T-helper 9 cell (primary cell): ENCODE measurements at places on chromosomes 1 and 21.
A peak's percentile ranks its signal among the peaks of the same experiment; 100 is the strongest.

GRCh38 chr1:88079036-88079435, 605.0 kb upstream of the PKN2 start:
- no peak for DNase-seq

DNA sequence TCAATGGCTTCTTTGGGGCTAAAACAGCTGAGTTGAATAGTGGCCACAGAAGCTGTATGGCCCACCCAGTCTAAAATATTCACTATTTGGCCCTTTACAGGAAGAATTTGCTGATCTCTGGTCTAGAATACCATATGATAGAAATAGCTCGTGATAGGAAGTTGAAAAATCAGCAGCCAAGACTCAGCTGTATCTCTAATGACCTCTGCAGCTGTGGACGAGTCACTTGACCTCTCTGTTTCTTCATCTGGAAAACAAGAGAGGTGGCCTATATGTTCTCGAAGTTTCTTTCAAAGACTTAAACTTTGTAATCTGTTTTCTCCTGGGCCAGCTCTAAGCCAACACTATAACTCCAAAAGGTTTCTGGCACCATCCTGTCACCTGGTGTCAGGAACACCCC, 129.2 kb downstream of the ZBTB18 start:
- no peak for DNase-seq

DNA sequence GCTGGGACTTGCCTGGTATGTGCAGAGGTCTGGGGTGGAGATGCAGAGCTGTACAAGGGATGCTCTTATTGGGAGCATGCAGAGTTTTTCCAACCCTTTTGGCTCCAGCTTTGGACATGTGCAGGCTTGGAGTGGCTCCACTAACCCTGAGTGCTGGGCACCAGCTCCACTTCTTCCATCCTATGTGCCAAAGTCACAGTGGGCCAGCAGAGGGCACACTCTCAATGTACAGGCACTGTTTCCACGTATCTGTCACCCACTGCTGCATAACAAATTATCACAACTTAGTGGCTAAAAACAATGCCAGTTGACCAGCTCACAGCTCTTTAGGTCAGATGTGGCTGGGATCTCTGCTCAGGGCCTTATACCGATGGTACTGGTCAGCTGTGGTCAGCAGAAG, 631.8 kb downstream of the AJAP1 start:
- peak; percentile 16 for DNase-seq

DNA sequence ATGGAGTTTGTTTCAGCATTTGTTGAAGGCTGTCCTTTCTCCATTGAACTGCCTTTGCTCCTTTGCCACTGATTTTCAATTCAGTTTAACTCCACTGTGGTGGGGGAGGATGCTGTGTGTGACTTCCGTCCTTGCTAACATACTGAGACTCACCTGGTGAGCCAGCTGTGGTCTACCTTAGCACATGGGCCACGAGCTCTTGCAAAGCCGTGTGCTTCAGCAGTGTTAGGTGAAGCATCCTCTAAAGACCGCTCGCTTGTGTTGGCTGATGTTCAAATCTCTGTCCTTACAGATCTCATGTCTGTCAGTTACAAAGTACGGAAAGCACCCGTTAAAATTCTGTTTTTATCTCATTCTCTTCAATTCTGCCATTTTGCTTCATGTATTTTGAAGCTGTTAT, 3.6 kb upstream of the SPATC1L start:
- DNase-seq: no peak

DNA sequence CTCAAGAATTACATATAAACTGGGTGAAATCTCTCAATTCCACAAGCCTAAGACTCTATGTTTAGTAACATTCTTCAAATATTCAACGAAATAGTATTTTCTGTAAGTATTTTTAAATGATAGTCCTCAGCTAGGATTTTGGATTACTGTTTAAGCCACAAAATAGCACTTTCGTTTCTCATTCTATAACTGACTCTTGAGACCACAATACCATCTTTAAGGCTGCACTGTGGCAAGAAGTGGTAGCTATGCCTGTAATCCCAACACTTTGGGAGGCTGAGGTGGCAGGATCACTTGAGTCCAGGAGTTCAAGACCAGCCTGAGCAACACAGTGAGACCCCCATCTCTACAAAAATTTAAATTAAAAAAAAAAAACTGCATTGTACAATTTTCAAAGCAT, 126.7 kb downstream of the CDC42BPA start:
- DNase-seq: no peak

- no peak for DNase-seq
These were observed at the start of gene CFAP141 for GRCh38 chr1:154206196-154206595. Gene CFAP141, minus strand, starts transcription at chr1:154206333. Its CDS starts 26 bp downstream, at chr1:154206307.

DNA sequence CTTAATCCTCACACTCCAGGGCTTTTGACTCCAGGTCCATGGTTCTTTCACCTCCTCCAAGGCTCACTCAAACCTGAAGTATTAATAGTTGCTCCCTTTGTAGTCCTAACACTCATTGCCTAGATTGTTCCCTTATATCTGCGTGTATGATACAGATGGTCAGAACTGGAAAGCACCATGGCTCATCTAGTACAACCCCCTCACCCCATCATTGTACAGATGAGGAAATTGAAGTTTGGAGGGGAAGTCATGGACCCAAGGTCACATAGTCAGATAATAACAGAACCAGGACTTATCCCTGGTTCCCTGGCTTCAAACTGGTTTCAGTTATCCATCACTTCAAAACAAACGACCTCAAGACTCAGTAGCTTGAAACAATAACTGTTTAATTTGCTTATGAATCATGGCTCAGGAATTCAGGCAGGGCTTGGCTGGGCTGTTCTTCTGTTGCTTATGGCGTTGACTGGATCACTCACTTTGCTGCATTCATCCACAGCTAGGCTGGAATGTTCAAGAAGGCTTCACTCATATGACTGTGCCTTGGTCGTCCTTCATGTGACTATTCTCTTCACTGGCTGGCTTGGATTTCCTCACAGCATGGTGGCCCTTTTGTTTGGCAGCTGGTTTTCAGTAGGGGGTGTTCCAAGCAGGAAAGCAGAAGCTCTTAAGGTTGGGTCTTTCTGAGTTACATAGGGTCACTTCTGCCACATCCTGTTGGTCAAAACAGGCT, 5.0 kb downstream of the NOS1AP start:
- no peak for DNase-seq

DNA sequence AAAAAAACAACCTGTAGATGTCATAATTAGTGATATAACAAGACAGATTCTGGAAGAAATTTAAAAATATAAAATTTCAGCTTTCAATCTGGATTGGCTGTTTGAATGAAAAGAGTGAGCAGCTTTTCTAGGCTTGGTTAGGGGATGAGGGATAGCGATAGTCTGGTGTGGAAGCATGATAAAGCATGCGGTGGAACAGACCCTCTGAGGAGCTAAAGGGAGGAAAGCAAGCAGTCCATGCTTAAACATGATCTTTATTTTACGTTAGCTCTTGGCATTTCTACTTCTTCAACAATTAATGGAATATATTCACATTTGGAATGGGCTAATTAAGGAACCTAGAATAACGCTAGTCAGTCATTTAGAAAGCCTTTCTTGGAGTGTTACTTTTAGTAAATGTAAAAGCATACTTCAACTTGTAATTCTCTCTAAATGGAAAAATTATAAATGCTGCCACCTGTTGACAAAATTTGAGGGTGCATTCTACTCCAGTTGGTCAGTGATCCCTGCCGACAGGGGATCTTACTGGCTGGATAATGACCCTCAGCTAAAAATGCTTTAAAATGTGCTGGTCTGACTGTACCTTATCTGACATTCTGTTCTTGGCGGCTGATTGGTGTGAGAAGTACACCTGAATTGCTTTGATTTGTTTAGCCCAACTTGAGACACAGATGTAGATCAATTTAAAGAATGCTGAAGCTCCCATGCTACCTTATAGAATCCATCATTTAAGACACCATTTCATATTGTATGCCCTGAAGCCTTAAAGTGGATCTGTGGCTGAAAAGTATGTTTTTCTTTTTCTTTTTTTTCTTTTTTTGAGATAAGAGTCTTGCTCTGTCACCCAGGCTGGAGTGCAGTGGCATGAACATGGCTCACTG, 61.2 kb downstream of the AK4 start:
- no peak for DNase-seq

DNA sequence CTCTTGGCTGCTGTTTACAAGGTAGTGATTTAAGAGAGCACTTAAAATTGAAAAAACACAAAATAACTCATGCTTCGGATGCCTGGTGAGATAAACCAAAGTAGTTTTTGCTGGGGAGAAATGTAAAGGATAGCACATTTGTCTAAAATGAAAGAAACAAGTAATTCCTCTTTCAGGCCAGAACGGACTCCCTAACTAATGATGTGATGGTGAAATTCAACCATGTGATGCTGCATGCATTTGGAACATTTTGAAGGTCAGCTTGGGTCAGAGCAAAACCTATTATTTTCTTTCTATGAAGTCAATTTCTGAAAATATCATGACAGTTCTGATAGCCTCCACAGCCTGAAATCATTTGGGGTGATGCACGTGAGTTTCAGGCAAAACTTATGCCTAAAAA, 27.6 kb downstream of the NMNAT2 start:
- no peak for DNase-seq

DNA sequence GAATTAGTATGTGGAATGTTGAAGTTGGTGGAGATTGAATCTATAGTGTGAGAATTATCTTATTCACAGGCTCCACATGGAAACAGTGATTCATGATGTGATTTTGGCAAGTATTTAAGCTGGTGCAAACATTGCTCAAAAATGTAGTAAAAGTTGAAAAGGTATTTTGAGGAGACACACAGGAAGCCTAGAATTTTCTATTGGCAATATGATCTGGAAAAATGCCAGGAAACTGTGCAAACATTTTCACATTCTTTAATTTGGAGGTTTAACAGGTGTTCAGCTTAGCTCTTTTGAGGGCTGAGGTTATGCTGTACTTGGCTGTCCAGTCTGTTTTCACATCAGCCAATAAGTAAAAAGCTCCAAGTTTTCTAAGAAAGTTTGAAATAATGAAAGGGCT, 327.3 kb downstream of the RWDD3 start:
- DNase-seq: no peak

- DNase-seq: no peak
These were observed 20.6 kb downstream of the ETNK2 start for GRCh38 chr1:204130981-204131892.

GRCh38 chr1:81068726-81069125, 732.0 kb upstream of the ADGRL2 start:
- no peak for DNase-seq

DNA sequence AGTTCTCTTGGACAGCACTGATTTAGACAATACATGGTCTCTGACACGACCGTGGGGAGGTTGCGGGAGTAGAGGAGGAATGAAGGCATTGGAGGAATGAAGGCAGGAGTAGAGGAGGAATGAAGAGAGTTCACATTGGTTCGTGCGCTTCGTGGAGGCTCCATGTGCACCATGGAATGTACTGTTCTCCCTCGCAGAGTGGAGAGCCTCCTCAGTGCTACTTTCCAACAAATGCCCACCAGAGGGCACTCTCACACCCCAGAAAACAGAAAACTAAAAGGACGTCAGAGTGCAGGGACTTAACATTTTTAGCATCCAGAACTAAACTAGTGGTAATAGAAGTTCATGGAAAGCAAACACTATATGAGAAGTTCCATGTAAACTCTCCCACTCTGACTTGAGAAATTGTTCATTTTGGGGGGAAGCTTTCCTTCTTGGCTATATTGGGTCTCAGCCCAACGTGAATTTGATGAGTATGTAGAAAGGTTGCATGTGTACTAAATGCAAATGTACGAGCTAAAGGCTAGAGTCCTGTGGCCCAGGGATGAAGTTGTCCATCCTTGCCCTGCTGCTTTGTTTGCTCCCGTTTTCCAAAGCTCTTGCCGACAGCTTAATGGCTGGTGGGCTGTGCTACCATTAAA, 211.6 kb downstream of the LMX1A start:
- no peak for DNase-seq

DNA sequence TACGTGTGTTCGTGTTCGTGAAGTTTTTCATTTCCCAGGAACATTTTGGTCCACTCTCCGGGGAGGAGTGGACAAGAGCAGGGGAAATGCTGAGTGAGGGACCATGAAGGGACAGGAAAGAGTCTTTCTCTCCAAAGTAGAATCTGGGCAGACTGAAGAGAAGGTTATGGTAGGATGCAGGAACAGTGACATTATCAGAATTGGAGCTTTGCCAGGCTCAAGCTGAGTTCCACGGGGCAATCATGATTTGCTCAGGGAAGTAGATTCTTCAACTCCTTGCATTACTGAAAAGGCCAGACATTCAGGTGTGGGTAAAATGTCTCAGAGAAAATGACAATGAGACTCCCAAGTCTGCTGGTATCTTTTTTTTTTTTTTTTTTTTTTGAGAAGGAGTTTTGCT, 16.6 kb downstream of the ATP1A4 start:
- DNase-seq: no peak

- DNase-seq: no peak
These were observed 77.0 kb downstream of the CTH start for GRCh38 chr1:70487910-70488665.

DNA sequence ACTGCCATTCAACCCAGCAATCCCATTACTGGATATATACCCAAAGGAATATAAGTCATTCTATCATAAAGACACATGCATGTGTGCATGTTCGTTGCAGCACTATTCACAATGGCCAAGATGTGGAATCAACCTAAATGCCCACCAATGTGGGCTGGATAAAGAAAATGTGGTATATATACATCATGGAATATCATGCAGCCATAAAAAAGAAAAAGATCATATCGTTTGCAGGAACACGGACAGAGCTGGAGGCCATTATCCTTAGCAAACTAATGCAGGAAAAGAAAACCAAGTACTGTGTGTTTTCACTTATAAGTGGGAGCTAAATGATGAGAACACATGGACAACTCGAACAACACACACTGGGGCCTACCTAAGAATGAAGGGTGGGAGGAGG, 123.7 kb downstream of the CDC7 start:
- DNase-seq: no peak

DNA sequence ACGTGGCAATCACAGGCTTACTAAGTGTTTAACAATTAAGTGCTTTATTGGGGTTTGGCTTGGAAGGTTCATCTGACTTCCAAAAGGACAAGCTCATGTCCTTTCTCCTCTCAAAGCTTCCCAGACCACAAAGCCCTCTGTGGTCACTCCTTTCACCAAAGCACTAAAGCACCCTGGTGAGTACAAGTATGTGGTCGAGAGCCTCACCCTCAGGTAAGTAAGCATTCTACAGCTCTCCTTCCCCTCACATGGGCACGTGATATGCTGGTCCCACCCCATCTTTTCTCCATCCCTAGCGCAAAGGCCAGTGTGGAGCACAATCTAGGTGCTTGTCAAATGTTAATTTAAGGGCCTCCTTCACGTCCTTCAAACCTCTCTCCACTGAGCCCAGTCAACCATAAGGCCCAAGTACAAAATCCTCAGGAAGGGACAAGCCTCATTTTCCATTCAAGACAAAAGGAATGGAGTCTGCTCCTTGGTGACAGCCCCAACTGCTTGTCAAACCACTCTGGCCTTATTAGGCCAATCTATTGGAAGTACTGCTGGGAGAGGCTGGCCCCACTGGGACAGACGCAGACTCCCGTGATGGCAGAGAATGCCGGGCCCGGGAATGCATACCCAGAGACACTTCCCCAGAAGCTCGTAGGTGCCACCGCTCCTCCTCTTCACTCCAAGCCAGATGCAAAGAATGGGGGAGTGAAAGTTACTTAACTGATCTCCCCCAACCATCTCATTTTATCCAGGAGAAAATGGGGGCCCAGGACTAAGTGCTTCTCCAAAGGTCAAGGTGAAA, 7.8 kb downstream of the STMN1 start:
- DNase-seq: no peak

GRCh38 chr1:73781251-73781650, 416.7 kb downstream of the LRRIQ3 start:
- no peak for DNase-seq
